Upper lobe of right lung (tissue), 1 donor: ENCODE measurements at places on chromosomes 3 and 15. TPM values are rescaled to one million over a fixed set of nuclear protein-coding genes. Genes with fewer than 3 reads are reported as not detected.

DNA sequence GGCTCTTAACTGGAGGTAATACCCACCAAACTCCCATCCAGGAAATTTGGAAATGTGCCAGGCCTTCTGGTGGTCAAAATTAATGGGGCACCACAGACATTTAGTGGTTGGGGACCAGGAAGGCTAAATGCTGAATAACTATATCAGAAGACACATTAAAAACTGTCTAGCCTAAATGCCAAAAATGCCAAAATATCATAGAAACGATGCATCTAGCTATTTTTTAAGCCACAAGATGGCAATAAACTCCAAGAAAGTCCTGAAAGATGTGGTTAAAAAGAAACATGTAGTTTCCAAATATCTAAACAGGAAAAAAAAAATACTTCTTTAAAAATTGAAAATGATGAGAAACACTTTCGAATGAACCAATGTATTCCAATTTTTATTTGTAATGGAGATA lies 19.9 kb downstream of the CCDC14 start:
- no peak for DNase-seq

DNA sequence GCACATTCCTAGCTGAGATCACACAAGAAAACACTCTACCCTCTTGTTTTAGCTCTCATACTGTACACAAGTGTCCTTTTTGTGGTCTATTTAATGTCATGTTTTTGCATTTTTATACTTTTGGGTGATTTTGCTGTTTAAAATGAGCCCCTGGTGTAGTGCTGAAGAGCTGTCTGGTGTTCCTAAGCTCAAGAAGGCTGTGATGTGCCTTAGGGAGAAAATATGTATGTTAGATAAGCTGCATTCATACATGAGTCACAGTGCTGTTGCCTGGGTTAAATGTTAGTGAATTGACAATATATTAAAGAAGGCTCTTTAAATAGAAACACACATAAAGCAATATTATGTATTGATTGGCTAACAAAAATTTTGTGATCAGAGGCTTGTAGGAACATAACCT lies 387.4 kb upstream of the C2CD4B start:
- no peak for DNase-seq

SLC25A36 gene
- 83.4 TPM for total RNA-seq

NR1I2 gene
- total RNA-seq, result not detected
